ENCODE measurements at places on chromosomes 5 and 9.

DNA sequence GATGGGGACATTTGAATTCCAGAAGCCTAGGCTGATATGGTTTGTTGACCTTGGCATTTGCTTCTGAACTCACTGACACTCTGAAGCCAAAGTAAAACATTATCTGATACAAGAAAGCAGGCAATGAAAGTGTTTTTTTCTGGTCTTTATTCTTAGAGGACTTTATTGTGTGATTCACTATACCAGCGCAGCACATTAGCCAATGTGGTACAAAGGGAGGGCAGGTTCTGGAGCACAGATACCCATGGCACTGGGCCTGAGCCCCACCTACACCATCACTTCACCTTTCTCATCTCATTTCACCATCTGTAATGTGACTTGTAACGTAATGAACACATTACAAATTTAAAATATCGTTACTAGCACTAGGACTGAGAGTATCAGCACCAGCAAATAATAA lies 89.7 kb upstream of the ZNF366 start:
- DNase-seq = no peak

- no peak for DNase-seq
Measured at GRCh38 chr9:129208207-129209032, 30.4 kb upstream of the IER5L start.

DNA sequence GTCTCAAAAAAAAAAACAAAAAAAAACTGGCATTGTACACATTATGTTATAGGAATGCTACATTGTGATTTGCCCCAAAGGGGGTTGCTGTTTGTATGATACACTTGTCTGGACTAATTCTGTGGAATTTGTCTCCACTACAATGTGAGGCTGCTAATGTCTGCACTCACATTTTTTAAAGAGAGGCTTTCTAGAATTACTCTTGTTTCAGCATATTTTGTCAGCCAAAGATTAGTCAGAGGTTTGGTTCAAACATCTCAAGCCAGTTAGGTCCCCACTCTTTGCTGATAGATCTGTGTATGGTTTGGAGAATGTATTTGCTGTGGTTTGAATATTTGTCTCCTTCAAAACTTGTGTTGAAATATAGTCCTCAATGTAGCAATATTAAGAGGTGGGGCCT lies 59.3 kb upstream of the ZNF169 start:
- no peak for DNase-seq

DNA sequence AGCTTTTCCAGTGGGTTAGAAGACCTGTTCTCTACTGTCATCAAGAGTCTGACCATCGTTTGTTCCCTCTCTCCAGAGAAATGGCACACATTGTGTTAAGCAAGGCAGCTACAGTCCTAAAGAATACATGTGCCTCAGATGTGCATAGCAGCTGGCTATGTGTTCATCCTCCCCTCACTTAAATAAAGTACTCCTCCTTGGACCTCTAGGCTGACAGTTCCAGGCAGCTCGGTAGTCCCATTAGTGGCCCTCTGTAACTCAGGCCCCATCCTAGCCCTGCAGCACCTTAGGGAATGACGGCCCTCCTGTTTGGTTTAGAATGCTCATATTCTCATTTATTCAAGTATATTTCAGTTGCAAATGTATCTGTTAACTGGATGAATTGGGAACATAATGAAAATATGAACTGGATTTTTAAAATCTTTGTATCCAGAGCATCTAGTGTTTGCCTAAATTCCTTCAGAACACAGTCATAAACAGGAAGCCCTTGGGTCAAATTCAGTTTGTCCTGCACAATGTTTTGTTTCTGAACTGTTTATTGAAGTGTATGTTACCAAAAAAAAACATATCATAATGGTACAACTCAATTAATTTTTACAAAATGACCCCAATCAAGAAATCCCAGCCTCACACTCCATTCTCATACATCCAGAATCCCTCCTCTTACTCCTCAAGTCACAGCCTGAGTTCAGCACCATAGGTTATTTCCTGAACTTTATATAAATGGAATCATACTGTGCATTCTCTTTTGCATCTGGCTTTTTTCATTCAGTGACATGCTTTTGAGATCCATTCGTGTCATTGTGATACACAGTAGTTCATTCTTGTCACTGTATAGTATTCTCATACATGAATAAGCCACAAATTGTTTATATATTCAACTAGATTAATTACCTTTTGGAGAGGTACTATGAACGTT lies 1.6 kb upstream of the ASPN start:
- no peak for DNase-seq

DNA sequence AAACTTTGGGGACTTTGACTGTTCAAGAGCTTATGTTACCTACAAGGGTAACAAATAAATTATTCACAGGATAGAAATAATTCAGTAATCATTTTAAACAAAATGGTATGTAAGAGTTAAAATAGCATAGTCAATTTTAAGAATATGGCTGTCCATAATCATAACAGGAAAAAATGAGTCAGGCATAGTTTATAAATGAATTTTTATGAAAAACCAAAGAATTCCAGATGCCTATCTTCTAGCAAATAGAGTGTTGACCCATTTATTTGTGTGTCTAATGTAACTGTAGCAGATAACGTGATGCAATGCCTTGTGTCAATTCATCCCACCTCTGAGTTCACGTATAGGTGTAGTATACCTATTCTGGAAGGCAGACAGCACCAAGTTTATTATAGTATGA lies 169.7 kb upstream of the CDH9 start:
- no peak for DNase-seq

DNA sequence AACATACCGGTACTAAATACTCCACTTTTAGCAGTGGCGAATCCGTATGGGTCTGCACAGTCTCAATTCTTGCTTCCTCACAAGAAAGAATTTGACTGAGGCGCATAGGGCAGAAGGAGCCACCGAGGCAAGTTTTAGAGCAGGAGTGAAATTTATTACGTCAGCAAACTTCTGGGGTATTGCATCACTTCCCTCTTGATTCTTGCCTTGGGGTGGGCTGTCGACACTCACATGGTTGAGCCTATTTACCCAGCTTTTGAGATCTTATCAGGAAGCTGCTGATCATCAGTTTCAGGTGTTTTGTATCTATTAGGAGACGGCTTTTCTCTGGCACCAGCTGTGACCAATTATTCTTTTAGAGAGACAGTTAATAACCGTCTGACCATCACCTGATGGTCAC lies 111.5 kb upstream of the CCNH start:
- DNase-seq = no peak

- DNase-seq = peak; percentile 0
Measured at GRCh38 chr9:19216466-19216865, 14.0 kb upstream of the DENND4C start.

GRCh38 chr9:21415493-21416267 lies 6.8 kb downstream of the IFNA8 start:
- DNase-seq = no peak

- no peak for DNase-seq
Measured at GRCh38 chr5:168477060-168477459, 9.2 kb upstream of the RARS1 start.

DNA sequence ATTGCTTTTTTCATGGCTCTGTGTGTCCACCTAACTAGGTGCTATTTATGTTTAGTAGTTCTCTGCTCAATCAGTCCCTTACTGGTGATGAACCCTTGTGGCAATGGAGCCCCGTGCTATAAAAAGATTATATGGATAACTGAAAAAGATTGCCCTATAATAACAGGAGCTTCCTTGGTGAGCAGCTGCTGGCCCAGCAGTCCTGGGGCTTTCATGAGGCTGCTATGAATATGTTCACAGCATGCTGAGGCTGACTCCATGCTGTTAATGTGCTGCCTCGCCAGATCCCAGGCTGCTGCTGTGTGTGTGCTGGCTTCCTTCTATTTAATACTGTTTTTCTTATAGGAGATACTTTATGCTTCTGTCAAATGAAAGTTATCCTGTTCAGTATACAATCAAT lies 357.5 kb downstream of the TAF11L14 start:
- peak; percentile 93 for DNase-seq

GRCh38 chr5:37717613-37718431 lies 122.0 kb downstream of the GDNF start:
- peak; percentile 94 for DNase-seq

GRCh38 chr5:53464722-53465121 lies 15.7 kb upstream of the FST start:
- no peak for DNase-seq

DNA sequence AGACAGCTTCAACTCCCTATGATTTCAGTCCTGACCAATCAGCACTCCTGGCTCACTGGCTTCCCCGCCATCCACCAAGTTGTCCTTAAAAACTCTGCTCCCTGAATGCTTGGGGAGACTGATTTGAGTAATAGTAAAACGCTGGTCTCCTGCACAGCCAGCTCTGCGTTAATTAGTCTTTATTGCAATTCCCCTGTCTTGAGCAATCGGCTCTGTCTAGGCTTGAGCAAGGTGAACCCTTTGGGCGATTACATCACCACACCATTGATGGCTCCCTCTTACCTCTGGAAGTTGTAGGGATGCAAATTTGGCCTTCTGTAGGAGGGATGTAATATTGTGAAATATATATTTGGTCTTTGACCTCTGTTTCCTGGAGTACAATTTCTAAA lies 2.9 kb upstream of the SLC23A1 start:
- no peak for DNase-seq

- DNase-seq = no peak
Measured at GRCh38 chr9:137437691-137438590, 3.2 kb downstream of the ENTPD8 start.

DNA sequence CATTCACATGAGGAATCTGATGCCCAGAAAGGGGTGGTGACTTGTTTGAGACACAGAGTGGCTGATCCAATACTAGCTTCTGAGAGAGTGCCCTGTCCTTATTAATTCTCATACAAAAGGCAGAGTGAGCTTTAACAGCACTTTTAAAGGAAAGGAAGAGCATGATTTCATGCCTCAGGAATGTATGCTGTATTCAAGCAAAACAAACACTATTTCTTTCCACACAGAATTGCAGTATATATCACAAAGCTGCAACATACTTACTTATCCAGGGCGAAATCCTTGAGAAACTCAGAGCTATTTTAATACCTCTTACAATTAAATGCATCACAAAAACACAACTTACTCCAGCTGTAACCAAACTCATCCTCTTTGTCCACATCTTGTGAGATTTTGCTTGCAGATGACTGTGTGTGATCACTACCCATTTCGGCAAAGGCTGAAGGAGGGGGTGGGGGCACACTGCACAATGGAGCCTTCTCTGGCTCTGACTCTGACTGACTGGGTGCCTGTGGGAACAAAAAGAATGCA lies 139.8 kb downstream of the MPDZ start:
- DNase-seq = no peak

GRCh38 chr9:114304416-114305188 lies 18.3 kb upstream of the ORM1 start:
- no peak for DNase-seq

GRCh38 chr9:127676638-127677037 lies 30.1 kb upstream of the CFAP157 start:
- no peak for DNase-seq

DNA sequence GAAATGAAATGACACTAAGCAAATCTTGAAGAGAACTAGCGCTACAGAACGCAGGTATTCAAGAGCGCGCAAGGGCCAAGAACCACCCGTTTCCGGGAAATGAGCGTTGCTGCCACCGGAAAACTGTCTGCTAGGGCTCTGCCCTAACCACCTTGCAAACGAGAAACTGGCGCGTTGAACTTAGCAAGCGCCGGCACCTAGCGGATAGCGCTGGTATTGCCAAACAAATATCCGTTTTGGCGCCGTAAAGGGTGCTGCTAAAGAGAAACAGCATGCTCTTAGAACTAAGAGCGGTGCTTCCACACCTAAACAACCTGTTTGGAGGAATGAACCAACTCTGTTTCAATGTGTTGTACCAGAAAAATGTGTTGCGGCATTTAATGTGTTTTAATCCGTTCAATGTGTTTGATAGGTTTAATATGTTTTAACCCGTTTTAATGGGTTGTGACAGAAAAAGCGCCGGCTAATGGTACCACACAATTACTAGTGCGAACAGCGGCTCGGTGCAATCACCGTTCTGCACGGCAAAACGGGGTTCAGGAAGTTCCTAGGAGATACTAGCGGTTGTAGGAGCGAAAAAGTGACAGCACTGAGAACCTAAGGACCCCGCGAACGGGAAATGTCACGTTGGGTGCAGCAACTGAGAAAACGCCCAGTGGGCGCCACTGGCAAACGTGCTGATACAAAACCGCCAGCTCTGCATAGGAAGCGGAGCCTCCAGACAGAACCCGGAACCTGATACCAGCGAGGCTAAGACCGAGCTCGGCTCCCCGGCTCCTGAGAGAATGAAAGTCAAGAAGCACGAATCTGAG lies at the start of gene ANXA2R:
ANXA2R (minus strand) TSS at position 33 of the 812 bp plus-strand sequence. CDS start 273 bp downstream, outside the sequence.
- peak; percentile 100 for DNase-seq

- no peak for DNase-seq
Measured at GRCh38 chr5:148311484-148311883, 739 bp upstream of the SPINK7 start.

DNA sequence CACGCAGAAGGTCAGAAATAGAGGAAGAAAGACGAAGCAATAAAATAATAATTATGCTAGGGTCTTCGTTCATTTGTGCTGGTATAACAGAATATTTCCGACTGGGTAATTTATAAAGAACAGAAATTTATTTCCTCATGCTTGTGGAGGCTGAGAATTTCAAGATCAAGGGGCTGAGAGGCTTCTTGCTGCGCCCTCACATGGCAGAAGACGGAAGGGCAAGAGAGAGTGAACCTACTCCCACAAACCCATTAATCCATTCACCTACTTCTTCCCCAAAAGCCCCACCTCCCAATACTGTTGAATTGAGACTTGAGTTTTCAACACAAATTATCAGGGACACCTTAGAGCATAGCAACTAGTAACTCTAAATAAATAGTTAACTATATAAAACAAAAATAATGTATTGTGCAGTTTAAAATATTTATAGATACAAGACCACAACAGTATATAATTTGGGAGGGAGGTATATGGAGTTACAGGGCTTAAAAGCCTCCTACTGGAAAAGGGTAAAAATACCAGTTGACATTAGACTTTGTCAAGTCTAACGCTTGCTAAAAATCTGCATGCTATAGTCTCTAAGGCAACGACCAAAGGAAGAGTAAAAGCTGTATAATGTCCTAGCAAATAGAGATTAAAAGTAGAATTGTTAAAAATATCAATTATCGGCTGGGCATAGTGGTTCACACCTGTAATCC lies 40.3 kb upstream of the NAA35 start:
- DNase-seq = no peak

DNA sequence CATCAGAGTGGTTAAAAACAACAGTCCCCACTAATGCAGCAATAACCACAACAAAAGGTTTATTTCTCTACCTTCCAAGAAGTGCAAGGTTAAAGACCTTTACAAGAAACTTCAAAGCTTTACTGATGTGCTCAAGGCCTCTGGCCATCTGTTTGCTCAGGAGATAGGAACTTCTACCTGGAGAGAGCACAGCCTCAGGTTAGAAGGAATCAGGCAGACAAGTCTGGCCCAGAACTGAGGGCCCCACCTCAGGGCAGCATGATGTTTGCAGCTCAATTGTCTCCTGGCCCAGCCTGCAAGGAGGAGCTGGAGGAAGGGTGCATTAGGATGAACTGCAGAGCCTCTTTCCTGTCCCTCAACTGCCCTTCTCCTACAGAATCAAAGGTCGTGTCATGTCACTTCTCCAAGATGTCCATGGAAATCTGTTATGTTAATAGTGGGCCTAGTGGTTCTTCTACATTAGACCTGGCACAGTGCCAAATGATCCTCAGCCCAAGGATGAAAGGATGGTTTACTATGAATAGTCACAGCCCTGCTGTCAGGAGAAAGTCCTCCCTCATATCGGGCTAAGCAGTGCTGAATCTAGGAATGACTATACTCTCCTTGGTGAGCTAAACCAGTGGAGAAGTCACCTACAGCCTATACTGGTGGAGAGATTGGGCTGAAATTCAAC lies 98.9 kb upstream of the NTRK2 start:
- DNase-seq = no peak
